Iris pigment epithelial cell (primary cell): ENCODE measurements at places on chromosomes 7 and 10.
A peak's percentile ranks its signal among the peaks of the same experiment; 100 is the strongest.

DNA sequence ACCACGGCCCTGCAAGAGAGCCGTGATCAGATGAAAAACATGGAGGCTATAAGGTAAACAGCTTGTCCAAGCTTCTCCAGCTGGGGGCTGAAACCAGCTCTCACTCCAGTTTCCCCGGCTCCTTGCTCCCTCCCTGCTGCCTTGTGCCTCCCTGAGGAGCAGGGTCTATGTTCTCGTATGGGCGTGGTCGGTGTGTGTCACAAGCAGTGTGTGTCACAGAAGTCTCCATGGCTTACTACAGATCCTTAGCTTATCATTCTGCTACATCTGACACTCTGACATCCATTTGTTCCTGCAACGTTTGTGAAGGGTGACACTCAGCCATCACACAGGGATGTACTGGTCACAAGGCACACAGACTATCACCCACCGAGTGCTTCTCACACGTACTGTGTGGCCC is 54.6 kb downstream of the CSGALNACT2 start:
- DNase-seq, result no peak

GRCh38 chr7:143379611-143380259 is 1.4 kb upstream of the ZYX start:
- no peak for DNase-seq

DNA sequence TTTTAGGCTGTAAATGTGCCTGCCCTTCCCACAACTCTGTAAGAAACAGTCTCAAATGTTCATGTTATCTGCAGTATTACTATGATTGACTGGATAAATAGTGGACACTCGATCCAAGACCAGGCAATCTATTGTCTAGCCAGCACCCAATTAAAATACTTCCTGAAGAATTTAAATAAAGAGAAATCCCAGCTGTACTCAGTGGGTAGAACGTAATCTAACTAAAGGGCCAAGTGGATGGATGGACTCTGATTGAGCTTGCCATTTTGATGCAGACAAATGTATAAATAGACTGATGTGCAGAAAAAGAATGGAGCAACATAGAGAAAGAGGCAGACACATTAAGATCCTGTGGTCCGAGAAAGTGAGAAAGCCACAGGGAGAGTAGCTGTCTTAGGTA is 158.0 kb downstream of the IPMK start:
- no peak for DNase-seq

- DNase-seq, result no peak
These were observed 47.1 kb upstream of the SVIL start for GRCh38 chr10:29681676-29682448.

DNA sequence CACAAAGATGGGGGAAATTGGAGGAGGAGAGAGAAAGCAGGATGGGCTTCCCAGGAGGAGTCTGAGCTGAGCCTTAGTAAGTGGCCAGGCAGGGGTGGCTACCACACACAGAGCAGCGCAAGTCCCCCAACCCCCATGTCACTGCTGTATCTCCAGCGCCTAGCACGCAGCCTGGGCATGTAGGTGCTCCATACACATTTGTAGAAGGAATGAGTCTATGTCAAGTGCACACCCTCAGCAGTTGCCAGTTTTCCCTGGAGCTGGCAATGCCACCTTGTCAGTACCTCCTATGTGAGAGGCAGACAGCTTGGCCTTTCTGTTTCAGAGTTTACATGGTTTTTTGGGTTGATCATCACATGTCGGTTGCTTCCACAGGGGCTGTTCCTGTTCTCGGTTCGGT is 116.1 kb downstream of the CLEC2L start:
- DNase-seq, result no peak

DNA sequence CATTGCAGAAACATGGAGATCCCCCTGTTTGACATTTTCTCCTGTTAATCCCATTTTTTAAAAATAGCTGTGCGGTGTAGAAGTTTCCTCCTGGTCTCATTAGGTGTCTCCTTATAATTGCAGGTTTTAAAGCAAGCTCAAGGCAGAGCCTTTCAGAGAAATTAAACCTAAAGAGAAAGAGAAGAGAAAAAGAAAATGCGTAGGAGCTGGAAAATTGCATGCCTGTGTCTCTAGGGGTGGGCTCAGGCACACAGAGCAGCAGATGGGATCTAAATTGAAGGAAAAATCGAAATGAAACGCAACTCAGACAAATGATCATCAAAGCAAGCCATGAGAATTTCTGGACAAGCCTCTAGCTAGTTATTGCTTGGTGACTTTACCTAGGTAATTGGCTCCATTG is 40.1 kb downstream of the GPR26 start:
- no peak for DNase-seq

GRCh38 chr10:133335246-133336117 is 1.2 kb downstream of the CALY start:
- DNase-seq, result peak; percentile 69

GRCh38 chr7:133947458-133948254 is 179.5 kb upstream of the LRGUK start:
- no peak for DNase-seq

DNA sequence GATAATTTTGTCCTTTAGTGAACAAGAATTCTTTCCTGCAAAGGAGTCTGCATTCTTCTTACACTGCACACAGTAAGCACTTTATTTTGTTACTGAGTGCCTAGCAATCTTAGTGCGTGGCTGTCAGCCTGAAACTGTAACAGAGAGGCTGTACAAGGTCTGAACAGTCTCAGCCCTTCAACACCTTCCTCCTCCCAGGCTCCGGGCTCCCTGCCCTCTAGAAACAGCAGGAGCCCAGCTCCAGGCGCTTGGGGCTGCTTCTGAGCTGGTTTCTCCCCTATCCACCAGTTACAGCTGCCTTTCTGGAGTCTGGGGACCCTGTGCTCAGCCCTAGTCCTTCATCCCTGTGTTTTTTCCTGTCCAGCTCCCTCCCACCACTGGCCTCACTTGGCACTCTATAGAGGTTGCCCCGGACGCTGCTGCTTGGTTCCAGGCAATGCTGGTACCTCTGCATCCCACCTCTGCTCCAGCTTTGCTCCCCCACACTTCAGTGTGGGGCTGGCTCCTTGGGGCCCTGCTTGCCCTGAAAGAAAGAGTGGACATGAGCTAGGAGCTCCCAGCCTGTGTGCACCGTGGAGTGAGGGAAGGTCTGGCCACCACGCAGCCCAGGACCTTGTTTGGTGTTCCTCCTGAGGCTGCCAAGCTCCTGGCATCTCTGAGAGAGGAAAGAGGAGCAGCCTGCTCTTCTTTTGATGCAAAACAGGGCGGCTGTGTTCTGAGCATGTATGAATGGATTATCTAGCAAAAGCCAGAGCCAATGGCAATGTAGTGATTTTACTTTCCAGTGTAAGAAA is 251.2 kb upstream of the GRB10 start:
- DNase-seq, result no peak

DNA sequence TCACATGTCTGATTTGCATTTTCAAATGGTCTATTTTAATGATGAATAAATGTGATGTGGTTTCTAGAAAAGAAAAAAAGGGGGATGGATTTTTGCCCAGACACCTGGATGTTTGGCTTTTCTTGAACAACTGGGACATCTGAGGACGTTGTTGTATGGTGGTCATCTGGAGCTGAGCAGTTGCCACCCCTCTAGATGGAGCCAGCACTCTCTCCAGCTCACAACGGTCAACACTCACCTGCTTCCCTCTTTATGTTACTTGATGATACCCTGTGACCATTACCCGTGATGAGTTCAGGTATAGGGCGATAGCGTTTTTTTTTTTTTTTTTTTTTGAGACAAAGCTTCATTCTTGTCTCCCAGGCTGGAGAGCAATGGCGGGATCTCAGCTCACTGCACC is 30.1 kb upstream of the PAXIP1 start:
- DNase-seq, result no peak

- DNase-seq, result peak; percentile 61
These were observed 46.2 kb downstream of the GPAM start for GRCh38 chr10:112137154-112137987.

- no peak for DNase-seq
These were observed 128.7 kb downstream of the KBTBD2 start for GRCh38 chr7:32762925-32763293.

GRCh38 chr7:1567049-1567771 is 2.6 kb downstream of the PSMG3 start:
- DNase-seq, result peak; percentile 29

DNA sequence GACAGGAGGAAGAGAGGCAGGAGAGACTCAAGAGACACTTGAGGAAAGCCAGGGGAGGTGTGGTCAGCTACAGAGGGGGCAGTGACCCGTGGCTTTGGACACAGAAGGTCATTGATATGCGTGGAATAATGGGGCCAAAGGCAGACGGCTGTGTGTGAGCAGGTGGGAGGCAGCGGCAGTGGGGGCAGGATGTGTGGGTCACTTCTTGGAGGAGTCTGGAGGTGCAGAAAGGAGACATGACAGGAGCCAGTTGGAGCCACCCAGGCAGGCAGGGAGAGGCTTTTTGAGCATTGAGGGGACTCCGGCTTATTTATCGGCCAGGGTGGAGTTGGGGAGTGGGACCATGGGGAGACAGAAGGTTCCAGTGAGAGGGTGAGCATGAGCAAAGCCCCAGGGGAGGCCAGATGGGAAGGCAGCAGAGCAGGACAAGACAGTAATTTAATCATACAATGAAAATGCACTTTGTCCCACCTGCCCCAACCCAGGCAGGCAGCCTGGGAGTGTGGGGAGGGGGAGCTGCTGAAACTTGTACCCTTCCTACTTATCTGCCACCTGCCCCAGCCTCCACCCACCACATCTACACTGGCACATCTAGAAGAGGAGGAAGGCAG is 5.0 kb downstream of the LDB3 start:
- DNase-seq, result no peak

DNA sequence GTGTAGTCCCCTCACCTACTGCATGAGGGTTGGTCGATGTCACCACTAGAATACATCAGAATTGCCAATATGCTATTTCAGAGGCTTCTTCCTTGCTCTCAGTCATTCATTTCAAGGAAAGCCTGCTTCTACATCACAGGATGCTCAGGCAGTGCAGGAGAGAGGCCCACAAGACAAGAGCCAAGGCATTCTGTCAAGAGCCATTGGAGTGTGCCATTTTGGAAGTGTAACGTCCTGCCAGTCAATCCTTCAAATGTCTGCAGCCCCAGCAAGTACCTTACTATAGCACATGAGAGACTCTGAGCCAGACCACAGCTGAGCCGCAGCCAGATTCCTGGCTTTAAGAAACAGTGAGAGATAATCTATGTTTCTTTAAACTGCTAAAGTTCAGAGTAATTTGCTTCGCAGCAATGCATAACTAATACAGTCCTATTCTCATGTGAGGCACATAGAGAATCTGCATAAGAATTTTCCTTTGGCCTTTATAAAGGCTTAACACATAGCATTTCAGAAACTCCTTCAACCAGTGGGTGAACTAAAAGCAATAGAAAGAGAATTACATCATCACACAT is 166.5 kb upstream of the GNAI1 start:
- DNase-seq, result no peak

DNA sequence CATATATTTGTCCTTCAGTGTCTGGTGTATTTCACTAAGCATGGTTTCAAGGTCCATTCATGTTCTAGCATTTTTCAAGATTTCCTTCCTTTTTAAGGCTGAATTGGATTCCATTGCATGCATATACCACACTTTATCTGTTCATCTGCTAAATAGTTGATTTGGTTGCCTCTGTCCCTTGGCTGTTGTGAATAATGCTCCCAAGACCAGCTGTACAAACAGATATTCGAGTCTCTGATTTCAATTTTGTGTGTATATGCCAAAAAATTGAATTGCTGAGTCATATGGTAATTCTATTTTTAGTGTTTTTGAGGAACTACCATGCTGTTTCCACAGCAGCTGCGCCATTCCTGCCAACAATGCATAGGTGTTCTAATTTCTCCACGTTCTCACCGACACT is 216.4 kb downstream of the NRG3 start:
- DNase-seq, result no peak

GRCh38 chr7:28195910-28196620 is 15.5 kb upstream of the JAZF1 start:
- no peak for DNase-seq

- no peak for DNase-seq
These were observed 123.9 kb downstream of the C1GALT1 start for GRCh38 chr7:7306231-7306630.

DNA sequence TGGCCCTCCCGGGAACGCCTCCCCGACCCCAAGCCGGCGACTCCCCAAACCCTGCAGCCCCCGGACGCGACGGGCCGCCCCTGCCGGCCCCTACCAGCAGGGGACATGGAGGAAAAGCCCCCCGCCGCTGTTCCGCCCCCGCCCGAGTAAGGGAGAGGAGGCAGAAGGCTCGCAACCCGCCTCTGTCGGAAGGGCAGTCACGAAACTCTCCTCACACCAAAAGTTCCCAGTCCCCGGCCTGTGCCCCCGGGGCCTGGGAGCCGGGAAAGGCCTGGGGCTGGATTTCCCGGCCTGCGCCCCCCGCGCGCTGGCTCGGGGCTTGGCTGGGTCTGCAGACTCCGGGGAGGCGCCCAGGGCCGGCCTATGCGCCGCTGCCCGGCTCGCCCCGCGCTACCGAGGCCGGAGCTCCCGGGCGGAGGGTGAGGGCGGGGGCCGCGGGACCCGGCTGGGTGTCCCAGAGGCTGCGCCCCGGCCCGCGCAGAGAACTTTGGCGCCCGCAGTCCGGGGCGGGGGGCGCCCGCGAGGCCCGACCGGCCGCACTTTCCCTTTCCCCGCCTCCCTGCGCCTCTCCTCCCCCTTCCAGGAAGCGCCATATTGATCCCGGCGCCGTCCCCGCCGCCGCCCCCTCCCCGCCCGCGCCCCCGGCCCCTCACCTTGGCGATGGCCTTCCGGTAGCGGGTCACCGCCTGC is 728 bp downstream of the PARD3 start:
- DNase-seq, result peak; percentile 31

- no peak for DNase-seq
These were observed 8.4 kb upstream of the PDCD4 start for GRCh38 chr10:110863361-110863760.
